Stimulated activated CD8-positive, alpha-beta memory T cell treated with anti-CD3 and anti-CD28 coated beads, Interleukin-7, amount 100 ng/mL, for 48 hours (primary cell): ENCODE measurements at places on chromosomes 3 and 15.

GRCh38 chr3:122415104-122415744 is 638 bp downstream of the WDR5B start:
- DNase-seq, result no peak

DNA sequence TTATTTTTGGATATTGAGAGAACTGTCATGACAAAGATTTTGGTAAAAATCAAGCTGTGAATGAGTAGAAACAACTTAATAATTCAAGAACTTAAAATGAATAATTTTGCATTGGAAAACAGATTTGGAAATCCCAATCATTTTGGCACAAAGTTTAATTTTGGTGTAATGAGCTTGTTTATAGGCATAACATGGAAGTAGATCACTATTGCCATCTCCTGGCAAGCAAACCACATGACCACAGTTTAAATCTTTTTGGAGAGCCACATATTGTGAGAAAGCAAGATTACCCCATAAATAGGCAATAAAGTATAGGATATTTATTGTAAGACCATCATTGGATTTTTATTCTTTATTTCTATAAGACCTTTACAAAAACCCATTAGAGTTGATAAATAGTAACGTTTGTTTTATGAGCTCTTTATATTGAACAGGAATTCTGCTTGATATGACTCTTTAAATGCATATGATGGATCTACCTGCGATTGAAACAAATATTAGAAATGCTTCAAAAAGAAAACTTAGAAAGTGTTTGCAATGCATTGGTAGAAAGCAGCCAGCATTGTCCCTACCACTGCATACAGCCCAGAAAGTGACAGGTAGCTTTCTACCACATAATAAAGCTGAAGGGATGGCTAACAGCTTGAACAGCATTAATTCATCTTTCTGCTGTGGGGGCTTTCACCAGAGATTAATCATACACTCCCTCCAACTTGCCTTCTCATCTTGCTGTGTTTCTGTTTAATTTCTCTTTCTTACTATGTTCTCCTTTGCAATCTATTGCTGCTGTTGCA is 766.8 kb downstream of the TBL1XR1 start:
- no peak for DNase-seq

GRCh38 chr3:140056047-140056446 is 121.1 kb downstream of the CLSTN2 start:
- DNase-seq, result no peak

DNA sequence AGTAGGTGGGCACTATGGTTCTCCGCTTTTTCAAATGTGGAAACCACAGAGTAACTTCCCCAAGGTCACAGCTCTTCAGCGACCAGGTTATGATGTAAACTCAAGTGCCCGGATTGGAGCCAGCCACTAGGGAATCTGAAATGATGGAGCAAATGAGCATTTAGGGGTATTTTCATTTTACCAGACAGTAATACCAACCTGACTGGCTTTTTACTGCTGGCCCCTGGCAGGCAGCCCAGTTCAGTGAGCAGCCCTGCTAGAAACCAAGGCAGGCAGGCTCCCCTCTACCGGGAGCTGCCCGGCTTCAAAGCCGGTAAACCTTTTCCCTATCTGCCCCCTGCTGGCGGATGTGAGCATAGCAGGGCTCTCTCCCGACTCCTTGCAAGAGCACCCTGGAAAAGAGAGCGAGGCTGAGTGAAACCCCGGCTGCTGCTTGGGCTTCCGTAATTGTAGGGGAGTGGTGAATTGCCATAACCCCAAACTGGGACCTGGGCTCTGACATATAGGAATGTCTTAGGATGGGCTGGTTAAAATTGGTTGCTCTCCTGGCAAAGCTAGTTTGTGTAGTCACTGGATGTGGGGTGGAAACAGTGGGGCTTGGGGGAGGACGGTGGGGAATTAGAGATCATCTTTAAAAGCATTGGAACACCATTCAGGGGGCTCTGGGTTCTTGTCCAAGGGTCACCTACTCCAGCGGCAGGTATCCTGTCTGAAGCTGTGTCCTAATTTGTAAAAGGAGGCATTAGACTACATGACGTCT is 98.0 kb upstream of the TNFAIP8L3 start:
- DNase-seq, result peak; percentile 74

DNA sequence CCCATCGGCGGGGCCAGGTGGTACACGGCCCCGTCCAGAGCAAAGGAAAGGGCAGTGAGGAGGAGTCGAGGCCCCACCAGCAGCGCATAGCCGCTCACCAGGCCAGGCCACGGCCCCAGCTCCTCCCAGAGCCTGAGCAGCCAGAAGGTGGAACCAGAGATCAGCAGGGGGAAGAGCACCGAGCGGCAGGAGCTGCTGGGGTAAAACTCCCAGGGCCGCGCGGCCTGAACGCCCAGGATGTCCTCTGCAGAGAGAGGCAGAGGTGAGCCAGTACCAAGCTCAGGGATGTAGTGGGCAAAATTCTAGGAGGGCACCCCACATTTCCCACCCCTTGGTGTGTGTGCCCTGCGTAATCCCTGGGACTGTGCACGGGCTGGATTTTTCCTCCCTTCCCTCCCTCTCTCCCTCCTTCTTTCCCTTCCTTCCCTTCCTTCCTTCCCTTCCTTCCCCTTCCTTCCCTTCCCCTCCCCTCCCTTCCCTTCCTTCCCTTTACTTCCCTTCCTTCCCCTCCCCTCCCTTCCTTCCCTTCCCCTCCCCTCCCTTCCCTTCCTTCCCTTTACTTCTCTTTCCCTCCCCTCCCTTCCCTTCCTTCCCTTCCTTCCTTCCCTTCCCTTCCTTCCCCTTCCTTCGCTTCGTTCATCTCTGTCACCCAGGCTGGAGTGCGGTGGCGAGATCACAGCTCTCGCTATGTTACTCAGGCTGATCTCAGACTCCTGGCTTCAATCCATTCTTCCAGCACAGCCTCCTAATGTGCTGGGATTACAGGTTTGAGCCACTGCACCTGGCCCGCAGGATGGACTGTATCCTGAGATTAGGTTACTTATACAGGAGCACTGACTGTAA is 6.3 kb upstream of the NCBP2 start:
- DNase-seq, result no peak

DNA sequence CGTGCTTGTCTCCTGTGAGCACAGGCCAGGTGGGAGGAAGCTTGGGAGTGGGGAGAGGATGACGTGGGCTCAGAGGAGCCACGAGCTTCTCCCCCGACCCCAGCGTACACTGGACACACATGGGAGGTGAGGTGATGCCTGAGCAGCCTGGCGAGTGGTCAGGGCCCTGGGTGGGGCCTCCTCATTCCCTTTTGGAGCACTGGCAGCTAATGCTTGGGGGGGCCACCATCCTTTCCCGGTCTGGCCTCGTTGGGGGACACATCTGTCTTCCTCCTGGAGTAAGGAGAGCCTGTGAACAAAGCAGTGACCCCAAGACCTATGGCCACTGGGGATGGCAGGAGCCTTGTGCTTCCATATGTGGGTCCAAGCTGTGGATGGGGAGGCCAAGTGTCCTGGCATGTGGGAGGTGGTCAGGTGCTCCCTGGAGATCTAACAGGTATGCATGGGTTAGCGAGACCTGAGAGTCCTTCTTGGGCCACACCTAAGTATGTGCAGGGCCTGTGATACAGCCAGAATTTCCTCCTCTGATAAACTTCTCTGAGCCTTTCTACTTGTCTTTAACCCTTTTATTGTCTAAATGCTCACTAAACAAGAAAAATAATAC is 9.5 kb downstream of the KLF13 start:
- no peak for DNase-seq

- no peak for DNase-seq
These were observed 35.6 kb upstream of the TNFAIP8L3 start for GRCh38 chr15:51130344-51130743.

DNA sequence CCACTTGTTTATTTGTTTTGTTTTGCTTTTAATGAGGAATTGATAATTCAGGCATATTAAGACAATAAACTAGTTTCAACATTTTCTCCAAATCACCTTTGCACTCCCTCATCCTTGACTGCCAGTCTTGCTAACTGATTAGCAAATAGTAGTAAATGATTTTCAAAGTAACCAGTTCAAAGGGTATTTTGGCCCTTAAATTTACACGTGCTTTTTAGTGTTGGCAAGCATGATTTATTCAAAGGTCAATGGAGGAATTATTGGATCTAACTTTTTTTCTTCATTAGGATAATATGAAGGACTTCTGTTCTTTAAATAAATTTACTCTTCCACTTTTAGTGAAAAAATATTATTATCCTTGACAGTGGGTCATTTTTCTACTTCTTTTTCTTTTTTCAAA is 53.8 kb downstream of the BCHE start:
- DNase-seq, result no peak

- DNase-seq, result no peak
These were observed 261.8 kb upstream of the DCBLD2 start for GRCh38 chr3:99163314-99163713.

DNA sequence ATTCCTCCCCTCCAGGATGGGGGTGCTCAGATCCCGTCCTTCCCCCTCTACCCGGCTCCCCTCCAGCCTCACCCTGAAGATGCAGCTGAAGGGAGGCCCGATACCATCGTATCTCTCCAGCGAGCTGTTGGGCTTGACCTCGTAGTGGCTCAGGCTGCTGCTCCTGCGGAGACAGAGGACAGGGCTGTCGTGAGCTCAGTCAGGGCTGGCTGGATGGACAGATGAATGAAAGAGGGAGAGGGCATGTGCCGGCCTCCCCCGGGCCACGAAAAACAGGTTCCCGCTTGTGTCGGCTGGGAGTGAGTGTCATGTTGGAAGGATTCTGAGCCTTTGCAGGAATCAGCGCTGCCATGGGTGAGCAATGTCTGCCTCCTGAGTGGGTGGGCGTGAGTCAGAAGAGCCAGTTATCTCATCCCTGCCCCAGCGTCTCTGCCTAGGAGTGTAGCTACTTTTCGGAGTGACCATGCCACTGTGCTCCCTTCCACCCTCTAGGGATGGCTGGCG is 35.2 kb downstream of the FEM1B start:
- DNase-seq, result no peak

- no peak for DNase-seq
These were observed 66.8 kb upstream of the PXYLP1 start for GRCh38 chr3:141164852-141165251.

GRCh38 chr3:124747111-124747981 is 17.1 kb downstream of the UMPS start:
- DNase-seq, result no peak

- DNase-seq, result no peak
These were observed 1.1 kb downstream of the ANKRD63 start for GRCh38 chr15:40281801-40282146.

- DNase-seq, result no peak
These were observed 52.6 kb downstream of the CCK start for GRCh38 chr3:42213417-42213816.

- DNase-seq, result no peak
These were observed 122.0 kb upstream of the PROK2 start for GRCh38 chr3:71906976-71907375.

GRCh38 chr3:139774560-139775302 is 97.0 kb upstream of the NMNAT3 start:
- DNase-seq, result no peak

DNA sequence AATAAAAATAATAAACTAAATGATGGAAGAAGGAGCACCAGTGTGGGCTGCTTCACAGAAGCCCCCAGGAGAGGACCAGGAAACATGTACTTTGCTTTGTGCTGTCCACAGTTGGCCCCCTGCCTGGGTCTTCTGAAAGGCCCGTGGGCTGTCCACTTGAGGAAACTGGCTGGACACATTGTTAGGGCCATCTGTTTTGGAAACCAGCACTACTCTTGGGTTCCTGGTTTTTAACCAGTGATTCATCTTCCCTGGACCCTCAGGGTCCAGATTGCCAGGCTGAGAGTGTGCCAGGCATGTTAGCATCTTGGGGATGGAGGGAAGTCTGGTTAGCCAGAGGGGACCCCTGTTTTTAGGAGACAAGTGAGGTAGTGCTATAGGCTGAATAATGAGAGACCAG is 297.2 kb upstream of the C2CD4B start:
- no peak for DNase-seq

- DNase-seq, result no peak
These were observed 20.5 kb downstream of the SIDT1 start for GRCh38 chr3:113552851-113553250.

GRCh38 chr3:34090876-34091275 is 292.4 kb downstream of the PDCD6IP start:
- no peak for DNase-seq

GRCh38 chr3:73624017-73624820 is 522 bp downstream of the PDZRN3 start:
- no peak for DNase-seq

DNA sequence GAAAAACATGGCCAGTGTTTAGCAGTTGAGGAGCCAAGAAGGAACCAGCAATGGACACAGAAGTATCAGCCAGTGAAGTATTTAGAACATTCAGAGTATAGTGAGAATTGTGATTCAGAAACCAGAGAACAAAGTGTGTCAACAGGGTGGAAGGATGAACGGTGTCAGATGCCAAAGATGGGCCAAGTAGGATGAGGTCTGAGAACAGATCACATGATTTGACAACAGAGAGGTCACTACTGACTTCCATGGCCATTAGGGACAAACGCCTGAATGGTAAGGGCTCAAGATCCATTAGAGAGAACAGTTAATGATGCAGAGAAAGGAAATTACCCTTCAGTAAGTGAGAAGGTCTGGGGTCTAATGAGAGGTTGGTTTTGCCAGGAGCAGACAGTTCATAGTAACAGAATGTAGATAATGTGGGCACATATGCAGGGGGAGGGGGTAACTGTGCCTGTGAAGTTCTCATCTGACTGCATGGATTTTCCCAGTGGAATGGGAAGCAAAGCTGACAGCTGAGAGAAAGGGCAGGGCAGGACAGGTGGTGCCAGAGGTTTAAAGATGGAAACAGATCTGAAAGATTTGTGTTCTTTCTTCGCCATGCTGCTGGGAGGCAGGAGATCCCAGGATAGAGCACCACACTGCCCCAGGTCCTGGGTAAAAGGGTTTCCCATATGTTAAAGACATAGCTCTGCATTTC is 4.8 kb upstream of the ACAD9 start:
- no peak for DNase-seq

- no peak for DNase-seq
These were observed 98.1 kb downstream of the SSR3 start for GRCh38 chr3:156456771-156457224.

DNA sequence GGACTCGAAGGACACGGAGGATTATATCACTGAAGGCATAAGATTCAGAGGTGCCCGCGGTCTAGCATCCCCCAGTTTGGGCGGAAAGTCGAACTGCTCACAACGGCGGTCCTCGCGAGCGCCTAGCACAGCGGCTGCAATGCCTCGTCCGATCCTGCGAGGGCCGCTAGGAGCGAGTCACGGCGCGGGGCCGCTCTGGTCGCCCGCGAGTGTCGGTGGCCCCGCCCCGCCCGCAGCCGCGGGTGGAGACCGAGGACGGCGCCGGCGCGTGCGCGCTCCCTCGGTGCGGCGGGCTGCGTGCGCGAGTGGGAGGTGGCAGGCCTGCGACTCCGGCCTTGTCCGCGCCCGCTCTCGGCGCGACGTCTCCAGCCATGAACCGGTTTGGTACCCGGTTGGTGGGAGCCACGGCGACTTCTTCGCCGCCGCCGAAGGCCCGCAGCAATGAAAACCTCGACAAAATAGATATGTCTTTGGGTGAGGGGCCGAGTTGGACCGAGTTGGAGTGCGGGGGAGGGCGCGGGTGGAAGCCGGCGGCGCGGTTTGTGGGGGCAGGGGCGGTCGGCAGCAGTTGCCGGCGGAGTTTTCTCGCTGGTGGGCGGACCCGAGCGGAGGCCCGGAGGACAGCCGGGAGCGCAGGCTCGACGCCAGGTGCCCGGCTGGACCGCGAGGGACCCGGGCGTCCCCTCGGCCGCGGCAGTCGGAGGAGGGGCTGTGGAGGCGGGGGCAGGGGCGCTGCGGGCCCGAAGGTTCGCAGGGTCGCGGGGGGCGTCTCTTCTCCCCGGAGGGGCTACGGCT is at the start of gene FYTTD1:
Gene FYTTD1, plus strand, starts transcription at position 283 of the 795 bp plus-strand sequence. Its CDS starts 89 bp downstream, at position 372.
- peak; percentile 74 for DNase-seq
